ENCODE measurements at places on chromosomes 3 and 15. TPM values are rescaled to one million over a fixed set of nuclear protein-coding genes. Genes with fewer than 3 reads are reported as not detected.

ACTC1 gene
- 47.7 TPM for total RNA-seq

ASB14 gene
- total RNA-seq = not detected

SLC30A4 gene
- 11.1 TPM for total RNA-seq

C3orf70 gene
- 22.7 TPM for total RNA-seq

RBP2 gene
- total RNA-seq = not detected

HTR3E gene
- not detected for total RNA-seq

EFCC1 gene
- total RNA-seq = 1.4 TPM

TYRO3 gene
- 8.8 TPM for total RNA-seq

CLDN18 gene
- 7.3 TPM for total RNA-seq

NECTIN3 gene
- 37.1 TPM for total RNA-seq

GPR149 gene
- total RNA-seq = not detected

HESX1 gene
- total RNA-seq = 2.0 TPM

IMPG2 gene
- 0.21 TPM for total RNA-seq

TEX55 gene
- not detected for total RNA-seq

VWA5B2 gene
- total RNA-seq = not detected

PCNP gene
- 78.9 TPM for total RNA-seq

QARS1 gene
- 179 TPM for total RNA-seq

MOBP gene
- total RNA-seq = not detected

TERC gene
- total RNA-seq = 126 TPM

DPPA2 gene
- not detected for total RNA-seq

LYZL4 gene
- total RNA-seq = not detected

UROC1 gene
- not detected for total RNA-seq

C3orf49 gene
- total RNA-seq = not detected

FETUB gene
- total RNA-seq = not detected

LMAN1L gene
- not detected for total RNA-seq

SMCO1 gene
- total RNA-seq = not detected

AP3B2 gene
- total RNA-seq = 0.92 TPM

NAALADL2 gene
- total RNA-seq = 12.9 TPM

GNAT1 gene
- total RNA-seq = not detected

ADAMTS17 gene
- 2.8 TPM for total RNA-seq

PGBD4 gene
- 0.27 TPM for total RNA-seq

IP6K2 gene
- 38.3 TPM for total RNA-seq

SHF gene
- 18.7 TPM for total RNA-seq

NOX5 gene
- 0.92 TPM for total RNA-seq

COL8A1 gene
- total RNA-seq = 916 TPM

CCR9 gene
- total RNA-seq = not detected

SCG3 gene
- total RNA-seq = not detected

NRROS gene
- 17.9 TPM for total RNA-seq

All from thoracic aorta (tissue), 2 donors.